Foreskin fibroblast (primary cell): ENCODE measurements at places on chromosomes 16 and 17.

GRCh38 chr16:80759419-80760162 lies 44.8 kb downstream of the CDYL2 start:
- DNase-seq = no peak

DNA sequence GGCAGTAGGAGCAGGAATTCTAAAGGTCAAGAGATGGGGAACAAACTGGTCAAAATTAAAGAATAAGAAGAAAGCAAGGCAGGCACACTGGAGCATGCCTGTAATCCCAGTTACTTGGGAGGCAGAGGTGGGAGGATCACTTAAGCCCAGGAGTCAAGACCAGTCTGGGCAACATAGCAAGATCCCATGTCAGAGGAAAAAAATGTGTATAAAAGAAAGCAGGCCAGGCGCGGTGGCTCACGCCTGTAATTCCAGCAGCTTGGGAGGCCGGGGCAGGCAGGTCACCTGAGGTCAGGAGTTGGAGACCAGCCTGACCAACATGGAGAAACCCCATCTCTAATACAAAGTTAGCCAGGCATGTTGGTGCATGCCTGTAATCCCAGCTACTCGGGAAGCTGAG lies 43.9 kb downstream of the ZNF207 start:
- no peak for DNase-seq

DNA sequence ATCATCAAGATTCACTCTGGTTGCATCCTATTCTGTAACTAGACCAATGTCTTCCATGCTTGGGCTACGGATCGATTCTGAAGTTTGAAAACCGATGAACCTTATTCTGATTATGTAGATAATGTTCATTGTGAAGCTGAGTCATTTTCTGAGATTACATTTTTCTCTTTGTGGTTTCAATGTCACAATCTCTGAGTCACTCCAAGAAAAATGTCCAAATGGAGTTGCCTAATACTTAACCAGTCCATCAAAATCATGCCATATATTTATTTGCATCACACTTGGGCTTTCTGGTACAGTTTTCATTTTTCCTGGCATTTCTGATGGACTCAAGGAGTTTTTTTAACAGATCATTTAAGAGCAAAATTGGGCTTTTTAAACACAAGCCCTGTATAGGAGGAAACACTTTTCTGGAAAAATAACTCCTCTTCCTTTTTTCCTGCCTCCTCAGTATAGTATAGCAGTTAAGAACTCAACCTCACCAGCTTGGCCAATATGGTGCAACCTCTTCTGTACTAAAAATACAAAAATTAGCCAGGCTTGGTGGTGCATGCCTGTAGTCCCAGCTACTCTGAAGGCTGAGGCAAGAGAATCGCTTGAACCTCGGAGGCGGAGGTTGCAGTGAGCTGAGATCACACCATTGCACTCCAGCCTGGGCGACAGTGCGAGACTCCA lies 17.5 kb downstream of the CACNG3 start:
- DNase-seq = peak; percentile 1

DNA sequence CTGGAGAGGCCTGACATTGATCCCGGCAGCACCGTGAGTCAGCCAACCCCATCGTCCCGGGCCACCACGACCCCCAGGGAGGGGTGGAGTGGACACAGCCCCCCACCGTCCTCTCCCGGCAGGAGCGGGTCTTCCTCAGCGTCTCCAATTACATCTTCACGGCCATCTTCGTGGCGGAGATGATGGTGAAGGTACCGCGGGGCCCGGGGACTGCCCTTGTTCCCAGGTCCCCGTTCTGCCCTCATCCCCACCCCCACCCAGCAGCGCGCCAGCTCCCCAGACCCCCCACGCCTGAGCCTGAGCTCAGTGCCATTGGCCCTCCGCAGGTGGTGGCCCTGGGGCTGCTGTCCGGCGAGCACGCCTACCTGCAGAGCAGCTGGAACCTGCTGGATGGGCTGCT lies 14.6 kb downstream of the TPSG1 start:
- no peak for DNase-seq

GRCh38 chr16:49821614-49822282 lies 34.2 kb downstream of the ZNF423 start:
- no peak for DNase-seq

GRCh38 chr16:77896415-77897128 lies 108.2 kb downstream of the VAT1L start:
- peak; percentile 6 for DNase-seq

GRCh38 chr17:15409721-15410250 lies 57.6 kb downstream of the CDRT4 start:
- peak; percentile 88 for DNase-seq

GRCh38 chr17:70920416-70920815 lies 751.1 kb downstream of the KCNJ2 start:
- no peak for DNase-seq

DNA sequence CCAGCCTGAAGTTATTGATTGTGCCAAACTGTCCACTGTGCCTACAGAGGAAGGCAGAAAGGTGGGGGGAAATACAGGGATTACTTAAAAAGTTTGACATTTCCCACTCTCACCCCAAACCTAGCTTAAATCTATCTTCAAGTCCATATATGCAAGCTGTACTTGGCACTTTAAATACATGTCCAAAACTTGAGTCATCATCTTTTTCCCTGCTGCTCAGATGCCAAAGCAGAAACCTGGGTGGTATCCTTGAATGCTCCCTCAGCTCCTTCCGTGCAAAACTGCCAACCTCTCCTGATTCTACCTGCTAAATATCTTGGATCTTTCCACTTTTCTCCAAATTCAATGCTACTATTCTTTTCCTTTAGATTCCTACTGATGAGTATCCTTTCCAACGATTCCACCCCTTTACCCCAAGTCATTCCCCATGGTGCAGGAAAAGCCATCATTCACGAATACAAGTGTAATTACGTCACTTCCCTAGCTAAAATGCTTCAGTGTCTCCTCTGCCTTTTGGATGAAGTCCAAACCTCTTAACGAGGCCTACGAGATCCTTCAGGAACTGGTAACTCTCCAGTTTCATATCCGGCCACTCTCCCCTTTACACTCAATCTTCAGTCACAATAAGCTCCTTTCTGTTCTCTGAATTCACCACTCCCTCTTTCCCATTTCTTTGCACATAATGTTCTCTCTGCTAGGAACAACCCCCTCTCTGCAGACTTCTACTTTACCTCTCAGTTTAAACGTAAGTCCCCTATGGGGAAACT lies 9.3 kb downstream of the BECN1 start:
- peak; percentile 42 for DNase-seq

DNA sequence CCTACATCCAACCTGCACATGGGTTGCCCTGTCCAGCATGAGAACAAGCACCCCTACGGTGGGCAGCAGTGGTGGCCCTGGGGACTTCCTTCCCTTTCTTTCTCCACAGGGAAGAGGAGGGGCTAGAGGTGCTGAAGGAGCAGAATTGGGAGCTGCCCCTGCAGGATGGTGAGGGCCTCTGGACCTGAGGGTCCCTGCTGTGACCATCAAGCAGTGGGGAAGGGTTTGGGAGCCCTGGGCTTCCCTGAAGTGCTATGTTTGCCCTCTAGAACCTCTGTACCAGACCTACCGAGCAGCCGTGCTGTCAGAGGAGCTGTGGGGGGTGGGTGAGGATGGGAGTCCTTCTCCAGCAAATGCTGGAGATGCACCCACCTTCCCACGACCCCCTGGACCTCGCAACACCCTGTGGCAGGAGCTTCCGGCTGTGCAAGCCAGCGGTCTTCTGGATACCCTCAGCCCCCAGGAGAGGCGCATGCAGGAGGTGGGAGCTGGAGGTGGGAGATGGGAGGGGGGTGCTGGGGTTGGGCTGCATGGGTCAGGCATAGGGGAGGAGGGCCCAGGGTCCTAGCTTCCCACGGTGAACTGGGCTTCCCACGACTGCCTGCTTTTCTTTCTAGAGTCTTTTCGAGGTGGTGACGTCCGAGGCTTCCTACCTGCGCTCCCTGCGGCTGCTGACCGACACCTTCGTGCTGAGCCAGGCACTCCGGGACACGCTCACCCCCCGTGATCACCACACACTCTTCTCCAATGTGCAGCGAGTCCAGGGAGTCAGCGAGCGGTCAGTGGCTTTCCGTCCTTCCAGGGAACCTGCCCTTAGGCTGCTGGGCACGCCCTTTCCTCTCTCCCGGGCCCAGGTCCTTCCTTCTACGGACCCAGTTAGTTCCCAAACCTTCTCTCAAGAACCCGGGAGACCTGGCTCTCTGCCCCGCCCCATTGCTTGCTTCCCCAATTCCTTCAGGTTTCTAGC lies 5.0 kb downstream of the ARHGEF15 start:
- DNase-seq = no peak

GRCh38 chr17:1077986-1078711 lies 81.2 kb downstream of the TIMM22 start:
- no peak for DNase-seq

DNA sequence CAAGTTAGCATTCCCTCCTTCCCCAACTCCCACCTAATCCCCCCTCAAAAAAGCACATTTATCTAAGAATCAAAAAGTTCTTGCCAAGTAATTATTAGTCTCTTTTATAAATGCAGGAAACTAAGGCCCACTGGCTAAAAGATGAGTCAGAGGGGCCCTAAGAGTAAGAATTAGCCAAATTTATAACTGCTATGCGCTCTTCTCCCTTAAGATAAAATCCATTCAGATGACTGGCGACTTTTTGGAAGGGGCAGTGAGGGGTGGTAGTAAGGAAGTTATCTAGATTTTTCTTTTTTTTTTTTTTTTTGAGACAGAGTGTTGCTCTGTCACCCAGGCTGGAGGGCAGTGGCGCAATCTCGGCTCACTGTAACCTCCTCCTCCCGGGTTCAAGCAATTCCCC lies 17.1 kb downstream of the ZNF652 start:
- no peak for DNase-seq

- DNase-seq = peak; percentile 65
Observed at GRCh38 chr16:85090181-85090580, 22.1 kb downstream of the CIBAR2 start.

GRCh38 chr17:31568539-31568938 lies 177.1 kb downstream of the RAB11FIP4 start:
- DNase-seq = peak; percentile 56

DNA sequence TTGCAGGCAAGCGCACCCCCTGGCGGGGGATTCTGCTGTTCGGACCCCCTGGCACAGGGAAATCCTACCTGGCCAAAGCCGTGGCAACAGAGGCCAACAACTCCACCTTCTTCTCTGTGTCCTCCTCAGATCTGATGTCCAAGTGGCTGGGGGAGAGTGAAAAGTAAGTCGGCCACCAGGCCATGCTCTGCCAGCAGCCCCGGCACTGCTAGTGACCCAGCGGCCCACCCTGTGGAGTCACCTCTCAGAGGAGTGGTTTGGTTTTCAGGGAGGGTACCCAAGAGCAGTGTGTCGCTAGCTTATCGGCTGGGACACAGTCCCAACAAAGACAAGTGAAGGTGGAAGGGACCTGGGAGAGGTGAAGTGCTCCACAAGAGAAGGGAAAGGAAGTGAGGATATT lies 8.2 kb downstream of the VPS4A start:
- no peak for DNase-seq

GRCh38 chr16:66081775-66082366 lies 284.6 kb upstream of the CDH5 start:
- peak; percentile 24 for DNase-seq

DNA sequence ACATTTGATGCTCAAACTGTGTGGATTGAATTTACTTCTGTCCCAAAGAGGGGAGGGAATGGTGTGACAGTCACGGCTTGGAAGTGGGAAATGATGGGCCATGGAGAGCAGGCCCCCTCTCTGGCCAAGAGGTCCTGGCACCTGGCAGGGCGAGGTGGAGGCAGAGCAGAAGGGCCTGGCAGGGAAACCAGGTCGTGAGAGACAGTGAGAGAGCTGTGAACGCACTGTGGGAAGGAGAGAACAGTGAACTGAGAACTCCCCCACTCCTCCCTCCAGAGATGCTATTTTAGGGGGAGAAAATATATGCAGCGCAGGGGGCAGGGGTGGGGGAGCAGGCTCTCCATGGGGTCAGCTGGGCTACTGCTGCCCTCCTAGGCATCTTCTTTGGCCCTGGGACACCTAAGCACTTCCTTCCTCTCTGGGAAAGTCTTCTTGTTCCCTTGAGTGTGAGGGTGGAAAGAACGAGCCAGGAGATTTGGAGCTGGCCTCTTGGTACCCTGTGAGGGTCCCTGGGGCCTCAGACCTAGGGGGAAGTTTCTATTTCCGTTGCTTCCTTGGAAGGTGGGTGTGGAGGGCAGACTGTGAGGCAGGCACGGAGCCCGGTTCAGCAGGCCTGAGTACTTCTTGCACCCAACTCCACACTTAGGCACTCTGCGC lies 17.2 kb upstream of the TBX21 start:
- no peak for DNase-seq

GRCh38 chr17:82349287-82349701 lies 9.8 kb upstream of the TEX19 start:
- peak; percentile 59 for DNase-seq

- no peak for DNase-seq
Observed at GRCh38 chr16:86215979-86216585, 294.2 kb upstream of the FOXF1 start.

- DNase-seq = no peak
Observed at GRCh38 chr17:45813048-45813725, 29.1 kb downstream of the CRHR1 start.

DNA sequence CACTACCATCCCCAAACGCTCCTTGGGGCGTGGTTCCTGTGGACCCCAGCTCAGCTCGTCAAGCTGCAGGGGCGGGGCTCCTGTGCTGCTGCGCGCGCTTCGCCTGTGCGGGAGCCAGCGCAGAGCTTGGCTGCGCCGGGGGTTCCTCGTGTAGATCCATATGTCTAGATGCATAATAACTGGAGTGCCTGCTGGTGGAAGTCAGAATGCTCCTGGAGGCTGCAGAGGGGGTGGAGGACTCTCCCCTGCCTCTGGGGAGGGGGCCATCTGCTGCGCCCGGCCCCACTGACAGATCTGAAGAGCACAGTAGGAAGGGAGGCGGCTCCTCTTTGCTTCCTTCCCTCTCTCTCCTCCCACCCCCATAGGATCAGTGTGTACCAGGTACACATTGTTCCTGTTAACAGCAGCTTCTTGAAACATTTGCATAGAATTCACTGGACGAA lies 4.6 kb downstream of the RASD1 start:
- DNase-seq = no peak

DNA sequence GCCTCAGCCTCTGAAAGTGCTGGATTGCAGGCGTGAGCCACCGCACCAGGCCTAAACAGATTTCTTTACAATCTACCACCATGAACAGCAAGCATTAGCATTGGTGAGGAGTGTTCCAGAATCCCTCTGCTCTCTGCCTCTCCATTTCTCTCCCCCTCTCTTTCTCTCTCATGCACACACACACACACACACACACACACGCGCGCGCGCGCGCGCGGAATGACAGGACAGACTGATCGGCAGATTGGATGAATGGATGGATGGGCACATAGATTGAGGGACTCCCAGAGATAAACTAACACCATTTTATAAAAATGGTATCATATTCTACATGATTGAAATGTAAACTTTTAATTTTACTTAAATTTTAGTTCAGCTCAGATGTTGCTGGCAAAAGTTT lies 3.3 kb downstream of the CARD14 start:
- no peak for DNase-seq
